ENCODE measurements at places on chromosomes 1 and 21.

- DNase-seq, result no peak
Measured at GRCh38 chr1:205961405-205961804, 18.1 kb upstream of the SLC26A9 start.

GRCh38 chr1:84402060-84402459, 3.8 kb downstream of the DNASE2B start:
- DNase-seq, result no peak

- no peak for DNase-seq
Measured at GRCh38 chr1:198185146-198185545, 28.3 kb downstream of the NEK7 start.

DNA sequence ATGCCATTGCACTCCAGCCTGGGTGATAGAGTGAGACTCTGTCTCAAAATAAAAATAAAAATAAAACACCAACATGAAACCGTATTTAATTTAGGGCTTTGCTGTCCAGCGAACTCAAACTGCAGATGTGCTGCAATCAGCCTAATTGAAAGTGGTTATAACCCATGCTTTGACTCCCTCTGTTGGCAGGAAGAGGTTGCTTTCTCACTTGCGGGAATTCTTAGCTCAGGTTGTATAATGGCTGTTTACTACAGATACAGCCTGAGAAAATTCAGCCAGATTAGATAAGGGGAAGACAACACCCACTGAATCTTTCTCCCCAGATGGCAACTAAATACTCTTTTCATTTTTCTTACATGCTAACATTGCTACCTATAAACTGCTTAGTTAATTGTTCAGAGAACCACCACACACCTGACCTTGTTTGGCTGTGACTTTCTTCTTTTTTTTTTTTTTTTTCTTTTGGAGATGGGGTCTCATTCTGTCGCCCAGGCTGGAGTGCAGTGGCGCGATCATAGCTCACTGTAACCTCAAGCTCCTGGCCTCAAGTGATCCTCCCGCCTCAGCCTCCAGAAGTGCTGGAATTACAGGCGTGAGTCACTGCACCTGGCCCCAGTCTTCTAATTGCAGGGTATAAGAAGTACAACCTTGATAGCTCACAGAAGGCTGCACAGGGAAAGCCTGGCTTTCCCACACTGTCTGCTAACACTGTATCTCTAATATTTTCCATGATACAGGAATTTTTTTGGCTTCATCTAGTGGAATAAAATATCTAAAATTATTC, 34.6 kb downstream of the DNTTIP2 start:
- peak; percentile 54 for DNase-seq

DNA sequence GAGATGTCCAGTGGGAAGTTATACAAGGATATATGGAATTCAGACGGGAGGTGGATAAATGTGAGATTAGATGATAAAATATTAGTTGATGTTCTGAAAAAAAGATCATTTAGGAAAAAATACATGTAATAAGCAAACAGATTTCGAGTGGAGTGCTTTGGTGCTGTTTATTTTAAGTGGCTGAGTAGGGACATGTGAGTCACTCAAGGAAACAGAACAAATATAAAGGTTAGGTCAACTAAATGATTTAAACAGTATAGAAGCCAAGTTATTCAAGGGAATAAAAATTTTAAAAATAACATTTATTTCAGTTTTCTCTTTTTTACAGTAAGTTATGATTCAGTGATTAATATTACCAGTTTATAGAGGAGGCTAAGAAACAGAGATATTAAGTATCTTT, 1046.7 kb upstream of the B3GALT2 start:
- peak; percentile 3 for DNase-seq

GRCh38 chr1:11960715-11961114, 19.5 kb upstream of the MFN2 start:
- DNase-seq, result no peak

GRCh38 chr21:36999131-36999898, 7.2 kb upstream of the RIPPLY3 start:
- DNase-seq, result no peak

DNA sequence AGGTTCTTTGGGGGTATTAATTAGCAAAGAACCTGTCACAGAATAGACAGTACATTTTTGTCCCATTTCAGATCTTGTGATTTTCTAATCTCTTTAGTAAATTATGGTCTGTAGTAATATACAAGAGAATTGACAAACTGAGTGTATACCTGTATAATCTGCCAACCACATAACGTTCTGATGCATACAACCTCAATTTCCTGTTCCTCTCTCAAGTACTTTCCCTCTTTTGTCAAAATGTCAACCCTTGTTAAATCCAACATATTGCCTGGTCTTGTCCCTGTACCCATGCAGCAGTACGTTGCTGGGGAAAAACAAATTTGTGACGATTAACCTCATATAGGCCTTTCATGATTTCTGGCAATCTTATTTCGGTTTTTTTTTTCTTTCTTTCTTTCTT, 1.1 kb downstream of the ARV1 start:
- no peak for DNase-seq

DNA sequence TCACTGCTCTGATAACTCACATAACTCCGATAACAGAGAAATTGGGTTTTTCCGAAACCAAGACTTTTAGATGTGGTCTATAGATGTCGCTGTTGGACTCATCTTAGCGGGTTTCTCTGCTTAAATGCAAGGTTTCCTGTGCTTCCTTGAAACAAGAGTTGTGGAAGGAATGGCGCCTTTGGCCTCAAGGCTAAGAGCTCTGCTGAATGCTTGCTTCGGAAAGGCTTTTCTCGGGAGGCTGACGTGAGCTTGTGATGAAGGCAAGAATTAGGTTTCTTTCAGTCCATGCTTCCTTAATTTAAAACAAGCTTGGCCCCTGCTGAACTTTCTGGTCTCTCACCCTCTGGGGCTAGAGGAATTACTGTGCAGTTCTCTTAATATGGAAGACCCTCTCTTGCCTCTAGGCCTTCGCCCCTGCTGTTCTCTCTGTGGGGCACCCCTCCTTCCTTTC, 113.5 kb downstream of the MAP3K21 start:
- DNase-seq, result peak; percentile 80

DNA sequence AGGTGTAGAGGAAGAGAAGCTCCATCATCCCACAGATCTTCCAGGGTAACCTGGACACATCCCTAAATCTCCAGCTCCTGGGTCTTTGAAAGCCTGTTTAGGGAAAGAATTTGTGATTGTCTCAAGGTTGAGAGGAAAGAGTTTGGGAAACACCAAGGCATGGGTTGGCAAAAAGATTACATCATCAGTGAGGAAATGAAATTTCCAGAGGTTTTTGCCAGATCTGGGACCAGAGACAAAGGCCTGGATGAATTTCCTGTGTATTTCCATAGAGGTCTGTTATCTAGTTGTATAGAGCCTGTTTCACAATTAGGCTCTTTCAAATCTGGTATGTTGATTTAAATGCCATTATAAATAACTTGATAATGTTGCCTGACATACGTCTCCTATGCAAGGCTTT, 82.3 kb downstream of the GPR89B start:
- no peak for DNase-seq
